ENCODE measurements at places on chromosomes 1 and 21.

DNA sequence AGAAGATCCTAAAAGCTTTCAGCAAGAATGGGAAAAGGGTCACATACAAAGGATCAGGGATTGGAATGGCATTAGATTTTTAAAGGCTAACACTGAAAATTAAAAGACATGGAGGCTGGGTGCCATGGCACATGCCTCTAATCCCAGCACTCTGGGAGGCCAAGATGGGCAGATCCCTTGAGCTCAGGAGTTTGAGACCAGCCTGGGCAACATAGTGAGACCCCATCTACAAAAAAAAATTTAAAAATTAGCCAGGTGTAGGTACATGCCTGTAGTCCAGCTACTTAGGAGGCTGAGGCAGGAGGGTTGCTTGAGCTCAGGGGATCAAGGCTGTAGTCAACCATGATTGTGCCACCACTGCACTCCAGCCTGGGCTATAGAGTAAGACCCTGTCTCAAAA is 12.4 kb downstream of the LURAP1 start:
- no peak for DNase-seq

DNA sequence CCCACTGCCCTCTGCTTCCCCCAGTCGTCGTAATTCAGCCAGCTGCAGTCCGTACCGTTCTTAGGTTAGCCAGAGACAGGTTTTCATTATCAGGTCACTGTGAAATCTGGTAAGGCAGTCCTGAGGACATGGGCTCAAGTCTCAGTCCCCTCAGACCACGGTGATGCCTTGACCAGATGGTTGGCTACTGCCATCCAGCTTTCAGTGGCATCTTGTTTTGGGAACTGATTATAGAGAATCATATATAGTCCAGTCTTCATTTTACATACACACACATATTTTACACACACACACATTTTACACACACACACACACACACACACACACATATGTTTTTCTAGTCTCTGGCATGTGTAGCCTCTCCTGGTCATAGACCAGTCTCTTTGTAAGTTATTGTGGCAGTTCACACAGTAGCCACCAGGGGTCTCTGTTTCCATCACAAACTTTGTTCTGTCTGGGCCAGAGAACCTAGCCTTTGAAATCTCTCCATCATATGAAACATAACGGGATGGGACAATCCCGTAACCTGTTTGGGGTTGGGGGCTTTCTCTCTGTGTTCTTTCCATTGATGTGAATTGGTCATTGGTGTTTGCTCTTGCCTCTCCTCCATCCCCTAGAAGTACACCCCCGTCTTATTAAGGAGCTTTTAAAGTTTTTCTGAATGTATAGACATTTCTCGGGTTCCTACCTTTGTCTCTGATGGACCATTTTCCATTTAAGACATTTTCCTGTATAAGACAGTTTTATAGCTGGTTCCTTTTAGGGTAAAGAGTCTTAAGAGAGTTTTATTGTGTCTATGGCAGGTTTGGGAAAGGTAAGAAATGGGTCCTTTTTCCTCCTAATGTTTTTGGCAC is 8.4 kb upstream of the IKBKE start:
- DNase-seq: peak; percentile 77

DNA sequence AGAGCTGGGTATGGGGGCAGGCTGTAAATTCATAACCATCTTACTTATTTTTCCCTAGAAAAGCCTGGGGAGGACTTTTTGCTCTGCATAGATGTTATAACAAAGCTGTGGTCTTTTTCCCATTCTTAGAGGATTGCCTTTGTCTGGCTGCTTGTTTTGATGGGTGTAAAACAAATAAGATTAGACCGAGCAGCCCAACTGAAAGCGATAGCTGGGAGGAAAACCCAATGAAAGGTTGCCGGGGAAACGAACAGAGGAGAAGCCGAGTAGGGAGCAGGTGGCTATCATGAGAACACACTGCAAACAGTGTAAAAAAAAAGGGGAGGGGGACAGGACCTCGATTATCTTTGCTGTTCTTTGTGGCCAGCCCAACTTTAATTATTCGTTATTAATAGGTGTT is 1.9 kb downstream of the ELAVL4 start:
- no peak for DNase-seq

DNA sequence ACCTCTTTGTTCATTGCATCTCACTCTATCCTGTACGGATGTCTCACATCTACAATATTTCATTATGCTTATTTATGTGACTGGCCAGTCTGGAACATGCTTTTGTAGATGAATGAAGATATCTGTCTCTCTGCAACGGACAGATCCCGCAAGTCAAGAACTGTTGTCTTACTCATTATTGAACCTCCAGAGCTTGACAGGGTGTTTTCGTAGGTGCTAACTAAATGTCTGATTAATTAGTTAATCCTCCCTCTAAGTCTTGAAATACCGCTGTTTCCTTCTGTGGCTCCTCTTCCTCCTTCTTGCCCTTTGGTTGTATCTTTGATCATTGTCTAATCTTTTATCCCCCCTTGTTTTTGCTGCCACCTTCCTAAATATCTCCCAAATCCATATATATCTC is 3.2 kb upstream of the C1orf162 start:
- no peak for DNase-seq

DNA sequence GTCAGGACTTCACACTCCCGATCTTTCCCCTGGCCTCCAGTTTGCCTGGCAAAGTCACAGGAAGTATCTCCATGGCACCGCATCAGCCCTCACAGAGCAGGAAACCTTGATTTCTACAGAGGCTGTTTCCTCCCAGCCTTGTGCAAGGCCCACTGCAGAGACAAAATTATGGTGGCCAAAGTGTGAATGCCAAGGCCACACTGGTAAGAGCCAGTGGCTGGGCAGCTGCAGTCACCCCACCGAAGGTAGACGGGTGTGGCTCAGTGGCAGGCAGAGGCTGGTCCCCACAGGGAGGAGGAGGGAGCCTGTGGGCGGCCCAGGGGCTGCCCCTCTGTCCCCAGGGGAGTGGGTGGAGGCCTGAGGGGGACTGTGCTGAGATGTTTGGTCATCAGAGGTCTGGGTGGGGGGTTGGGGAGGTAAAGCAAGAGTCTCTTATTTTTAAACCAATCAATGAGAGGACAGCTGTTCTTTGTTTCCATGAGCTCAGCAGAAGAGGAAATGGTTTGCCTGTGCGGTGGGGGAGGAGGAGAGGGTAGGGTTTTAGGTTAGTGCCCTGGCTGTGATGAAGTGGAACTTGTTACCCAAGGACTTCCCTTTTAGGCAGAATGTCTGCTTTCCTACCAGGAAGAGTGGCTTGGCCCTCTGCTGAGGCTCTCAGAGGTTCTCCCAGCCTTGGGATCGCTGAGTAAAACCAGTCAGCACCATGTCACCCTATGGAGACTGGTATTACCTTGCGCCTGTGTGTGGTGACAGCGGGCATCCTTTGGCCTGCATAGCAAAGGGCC is 18.0 kb upstream of the BTG2 start:
- peak; percentile 73 for DNase-seq

GRCh38 chr1:24400065-24400464 is 13.5 kb downstream of the STPG1 start:
- no peak for DNase-seq

- DNase-seq: no peak
These were observed 15.4 kb downstream of the COL9A2 start for GRCh38 chr1:40301541-40302299.

DNA sequence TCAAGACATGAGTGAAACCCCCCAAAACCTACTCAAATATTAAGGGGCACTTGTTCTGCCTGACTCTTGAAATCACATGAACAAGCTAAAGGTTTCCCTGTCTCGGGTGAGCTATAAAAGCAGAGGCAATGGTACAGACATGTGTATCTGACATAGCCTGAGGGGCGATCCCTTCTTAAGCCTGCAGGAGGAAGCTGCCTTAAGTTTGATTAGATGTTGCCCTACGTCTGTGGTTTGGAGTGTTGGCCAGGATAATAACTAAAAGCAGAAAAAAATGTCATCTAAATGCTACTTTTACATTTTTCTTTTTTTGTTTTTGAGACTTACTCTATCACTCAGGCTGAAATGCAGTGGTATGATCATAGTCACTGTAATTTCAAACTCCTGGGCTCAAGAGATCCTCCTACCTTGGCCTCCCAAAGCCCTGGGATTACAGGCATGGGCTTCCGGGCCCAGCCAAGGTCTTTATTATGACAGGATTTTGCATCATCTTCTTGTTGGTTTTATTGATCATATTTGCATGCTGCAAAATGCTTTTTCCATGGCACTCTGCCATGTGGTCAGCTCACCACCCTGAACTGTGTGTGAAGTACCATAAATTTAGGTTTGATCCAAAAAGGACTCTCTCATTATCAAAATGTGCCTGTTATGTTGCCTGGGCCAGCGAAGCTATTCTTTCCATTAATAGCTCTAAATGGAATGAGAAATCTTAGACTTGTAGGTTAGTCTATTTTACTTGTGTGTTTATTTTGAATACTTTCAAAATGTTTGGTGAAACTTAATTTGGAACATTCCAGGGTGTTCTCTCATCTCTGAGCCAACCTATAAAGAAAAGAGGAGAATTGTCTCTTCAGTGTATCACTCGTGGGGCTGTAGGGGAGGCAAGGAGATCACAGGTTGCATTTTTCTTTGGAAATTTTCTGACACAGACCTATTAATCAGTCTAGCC is 15.0 kb upstream of the HMGN1 start:
- no peak for DNase-seq

DNA sequence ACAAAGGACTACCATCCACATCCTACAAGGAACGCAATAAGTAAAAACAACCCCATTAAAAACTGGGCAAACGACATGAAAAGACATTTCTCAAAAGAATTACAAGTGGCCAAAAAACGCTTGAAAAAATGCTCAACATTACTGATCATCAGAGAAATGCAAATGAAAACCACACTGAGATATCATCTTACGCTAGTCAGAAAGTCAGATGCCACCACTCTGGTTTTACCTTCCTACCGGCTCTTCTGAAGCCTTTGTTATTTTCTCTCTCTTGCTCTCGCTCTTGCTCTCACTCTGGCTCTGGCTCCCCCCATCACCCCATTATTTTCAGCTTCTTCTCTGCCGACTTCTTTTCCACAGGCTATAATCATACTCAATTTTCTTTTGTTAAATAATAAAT is 38.8 kb downstream of the VPS45 start:
- DNase-seq: peak; percentile 13

DNA sequence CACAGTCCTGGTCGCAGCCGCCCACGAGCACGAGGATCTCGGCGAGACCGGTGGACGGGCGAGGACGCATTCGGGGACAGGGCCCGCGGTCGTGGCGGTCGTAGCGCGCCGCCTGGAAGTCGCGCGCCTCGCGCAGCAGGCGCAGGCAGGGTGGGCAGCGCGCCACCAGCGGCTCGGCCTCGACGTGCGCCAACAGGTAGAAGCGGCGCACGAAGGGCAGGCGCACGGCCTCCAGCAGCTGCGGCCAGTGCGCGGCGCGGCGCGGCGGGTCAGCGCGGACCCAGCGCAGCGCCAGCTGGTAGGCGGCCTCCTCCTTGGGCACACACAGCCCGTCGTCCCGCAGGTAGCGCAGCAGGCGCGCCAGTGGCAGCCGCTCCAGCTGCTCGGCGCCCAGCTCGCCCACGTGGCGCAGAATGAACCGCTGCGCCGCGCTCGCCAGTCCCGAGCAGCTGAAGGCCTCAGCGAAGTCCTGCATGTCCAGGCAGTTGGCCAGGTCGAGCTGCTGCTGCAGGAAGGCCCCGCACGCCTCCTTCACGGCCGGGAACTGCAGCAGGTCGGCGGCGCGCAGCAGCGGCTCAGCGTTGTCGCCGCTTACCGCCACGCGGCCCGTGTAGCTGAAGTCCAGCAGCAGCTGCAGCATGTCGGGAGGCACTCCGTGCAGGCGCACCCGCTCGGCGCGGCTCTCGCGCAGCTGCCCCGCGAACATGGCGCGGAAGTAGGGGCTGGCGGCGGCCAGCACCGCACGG is 573 bp downstream of the KLHL21 start:
- no peak for DNase-seq

DNA sequence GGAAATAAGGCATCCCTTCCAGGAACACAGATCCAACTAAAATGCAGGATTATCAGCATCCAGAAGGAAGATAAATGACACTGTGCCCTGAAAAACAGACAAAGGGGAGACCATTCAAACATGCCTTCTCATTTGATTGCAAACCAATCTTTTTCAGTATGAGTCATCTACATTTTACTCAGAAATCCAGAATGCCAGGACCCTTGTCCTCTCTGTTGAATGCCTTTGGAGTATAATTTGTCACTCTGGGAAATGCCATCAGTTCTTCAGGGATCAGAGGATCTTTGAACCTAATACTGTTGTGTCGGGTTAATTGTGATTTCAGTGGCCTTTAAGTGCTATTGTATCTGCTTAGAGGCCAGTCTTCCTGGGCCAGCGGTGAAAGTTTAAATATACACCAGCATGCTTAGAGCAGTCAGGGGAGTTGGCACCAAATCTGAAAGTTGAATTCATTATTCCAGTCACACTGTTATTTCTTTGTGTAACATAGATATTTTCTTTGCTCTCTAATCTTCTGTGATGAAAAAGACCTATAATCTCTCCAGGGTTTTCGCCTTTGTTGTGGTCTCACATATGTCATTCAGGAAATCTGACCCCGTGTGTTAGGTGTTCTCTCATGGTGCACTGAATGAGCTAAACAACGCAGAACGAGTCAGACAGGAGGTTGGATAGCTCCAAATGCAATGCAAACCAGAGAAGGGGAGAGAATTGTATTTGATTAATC is 364.8 kb upstream of the SGIP1 start:
- DNase-seq: no peak

DNA sequence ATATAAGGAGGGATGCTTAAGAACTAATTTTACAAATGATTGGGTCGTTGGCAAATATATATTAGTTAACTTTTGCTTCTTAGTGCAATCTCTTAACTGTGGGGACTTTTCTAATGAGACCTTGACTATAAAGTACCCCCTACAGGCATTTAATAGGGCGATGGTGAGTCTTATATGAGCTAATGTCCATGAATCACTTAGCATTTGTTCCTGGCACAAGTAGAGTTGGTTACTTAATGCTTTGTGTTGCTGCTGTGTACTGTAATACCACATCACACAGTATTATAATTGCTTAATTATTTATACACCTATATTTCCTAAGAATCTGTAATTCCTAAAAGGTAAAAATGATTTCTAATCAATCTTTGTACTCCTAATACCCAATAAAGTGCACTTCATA is 25.3 kb upstream of the TMCO1 start:
- no peak for DNase-seq

DNA sequence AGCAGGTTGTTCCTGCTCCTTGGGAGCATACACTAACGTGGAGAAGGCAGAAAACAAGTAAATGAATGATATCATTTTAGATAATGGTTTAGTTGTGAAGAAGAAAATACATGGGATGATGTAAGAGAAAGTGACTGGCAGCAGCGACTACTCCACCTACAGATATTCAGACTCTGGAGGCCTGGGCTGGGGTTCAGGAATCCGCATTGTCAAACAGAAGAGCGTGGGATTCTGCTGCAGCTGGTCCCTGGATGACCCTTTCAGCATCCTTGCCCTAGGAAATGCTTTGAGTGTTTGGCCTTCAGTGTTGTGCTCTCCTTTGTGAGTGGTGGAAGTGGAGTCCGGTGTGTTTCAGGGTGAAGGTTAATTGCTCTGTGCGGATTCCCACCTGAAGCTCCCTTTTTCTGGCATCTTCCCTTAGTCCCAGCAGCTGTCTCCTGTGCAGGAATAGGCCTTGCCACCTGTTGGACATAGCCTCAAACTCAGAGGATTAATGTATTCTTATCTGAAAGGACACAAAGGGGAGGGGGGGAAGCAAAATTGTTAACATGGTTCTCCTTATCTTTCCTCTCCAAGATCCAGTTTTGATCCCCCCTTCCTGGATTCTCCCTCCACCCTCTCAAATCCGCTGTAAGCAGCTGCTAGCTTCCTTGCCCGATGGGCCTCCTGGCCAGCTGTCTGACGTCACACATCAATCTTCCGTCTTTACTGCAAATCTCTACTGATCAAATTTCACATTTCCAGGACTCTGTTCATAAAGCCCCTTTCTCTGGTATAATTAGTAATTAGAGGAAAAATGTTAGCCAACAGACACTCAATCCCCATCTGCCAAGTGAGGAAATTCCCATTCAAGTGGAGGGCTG is 68.3 kb upstream of the SPAG17 start:
- no peak for DNase-seq

- no peak for DNase-seq
These were observed 178.0 kb upstream of the IVNS1ABP start for GRCh38 chr1:185495007-185495406.
